ENCODE measurements at places on chromosomes 6 and 20. TPM values are rescaled to one million over a fixed set of nuclear protein-coding genes. Genes with fewer than 3 reads are reported as not detected.

Gene SYNCRIP
- 144 TPM for total RNA-seq

- no peaks in the 10 kb centered on the region for H3K27me3 ChIP-seq
- DNase-seq = no peak
- H3K4me3 ChIP-seq = no peak overlapping the region
- no peaks in the 10 kb centered on the region for H3K4me1 ChIP-seq
Observed at GRCh38 chr6:104460738-104461483, 398.8 kb downstream of the HACE1 start.

DNA sequence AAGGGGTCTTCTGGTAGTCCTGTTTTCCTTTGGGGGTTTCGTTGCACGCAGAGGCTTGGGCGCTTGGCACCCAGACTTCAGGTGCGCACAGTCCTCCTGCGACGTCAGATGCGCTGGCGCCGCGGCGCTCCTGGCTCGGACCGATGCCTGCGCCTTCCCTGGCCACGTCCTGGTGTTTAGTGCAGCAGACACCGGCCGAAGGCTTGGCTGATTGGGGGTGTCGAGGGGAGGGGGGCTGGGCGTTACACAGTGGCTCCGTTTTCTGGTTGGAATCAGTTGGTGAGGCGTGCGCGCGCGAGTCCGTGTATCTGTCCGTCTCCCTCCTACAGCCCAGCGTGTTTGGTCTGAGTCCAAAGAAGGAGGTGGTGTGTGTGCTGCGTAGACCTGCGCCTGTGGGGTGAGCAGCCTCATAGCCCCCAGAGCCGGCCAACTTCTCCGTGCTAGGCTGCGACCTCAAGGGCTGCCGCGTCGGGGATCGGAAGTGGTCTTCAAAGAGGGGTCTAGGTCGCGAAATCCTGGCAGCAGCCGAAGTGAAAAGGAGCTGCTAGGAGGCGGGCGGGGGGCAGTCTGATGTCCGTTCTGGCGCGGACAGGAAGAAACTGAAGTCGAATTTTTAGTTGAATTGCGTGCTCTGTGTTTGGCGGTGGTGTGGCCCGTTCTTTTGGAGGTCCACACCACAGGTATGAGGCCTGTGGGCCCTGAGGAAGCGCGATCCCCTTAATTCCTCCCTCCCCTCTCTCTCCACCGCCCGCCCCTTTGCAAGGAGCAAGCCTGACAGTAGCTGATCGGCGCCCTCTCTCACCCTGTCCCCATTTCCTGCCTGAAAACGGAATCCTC lies 1.5 kb downstream of the SYNDIG1 start:
- peak overlapping the region; percentile 85 for H3K4me3 ChIP-seq
- H3K4me1 ChIP-seq = peaks cover 40% of the 10 kb centered on the region
- H3K27me3 ChIP-seq = peaks cover 72% of the 10 kb centered on the region

DNA sequence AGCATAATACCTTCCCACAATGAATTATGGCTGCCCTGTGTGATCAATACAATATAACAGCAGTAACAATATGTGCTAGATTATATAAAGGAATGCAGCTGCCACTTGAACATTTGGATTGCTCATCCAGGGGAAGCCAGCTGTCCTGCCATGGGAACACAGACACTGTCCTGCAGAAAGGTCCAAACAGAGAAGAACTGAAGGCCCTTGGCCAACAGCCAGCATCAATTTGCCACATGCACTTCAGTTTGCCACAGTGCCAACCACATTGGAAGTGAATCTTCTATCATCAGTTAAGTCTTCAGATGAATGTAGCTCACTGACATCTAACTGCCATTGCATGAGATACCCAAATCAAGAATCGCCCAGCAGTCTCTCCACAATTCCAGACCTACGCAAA lies 332.4 kb downstream of the PRKN start:
- no peak overlapping the region for H3K4me3 ChIP-seq
- no peaks in the 10 kb centered on the region for H3K4me1 ChIP-seq
- H3K27me3 ChIP-seq = no peaks in the 10 kb centered on the region
- no peak overlapping the region for H3K27ac ChIP-seq

DNA sequence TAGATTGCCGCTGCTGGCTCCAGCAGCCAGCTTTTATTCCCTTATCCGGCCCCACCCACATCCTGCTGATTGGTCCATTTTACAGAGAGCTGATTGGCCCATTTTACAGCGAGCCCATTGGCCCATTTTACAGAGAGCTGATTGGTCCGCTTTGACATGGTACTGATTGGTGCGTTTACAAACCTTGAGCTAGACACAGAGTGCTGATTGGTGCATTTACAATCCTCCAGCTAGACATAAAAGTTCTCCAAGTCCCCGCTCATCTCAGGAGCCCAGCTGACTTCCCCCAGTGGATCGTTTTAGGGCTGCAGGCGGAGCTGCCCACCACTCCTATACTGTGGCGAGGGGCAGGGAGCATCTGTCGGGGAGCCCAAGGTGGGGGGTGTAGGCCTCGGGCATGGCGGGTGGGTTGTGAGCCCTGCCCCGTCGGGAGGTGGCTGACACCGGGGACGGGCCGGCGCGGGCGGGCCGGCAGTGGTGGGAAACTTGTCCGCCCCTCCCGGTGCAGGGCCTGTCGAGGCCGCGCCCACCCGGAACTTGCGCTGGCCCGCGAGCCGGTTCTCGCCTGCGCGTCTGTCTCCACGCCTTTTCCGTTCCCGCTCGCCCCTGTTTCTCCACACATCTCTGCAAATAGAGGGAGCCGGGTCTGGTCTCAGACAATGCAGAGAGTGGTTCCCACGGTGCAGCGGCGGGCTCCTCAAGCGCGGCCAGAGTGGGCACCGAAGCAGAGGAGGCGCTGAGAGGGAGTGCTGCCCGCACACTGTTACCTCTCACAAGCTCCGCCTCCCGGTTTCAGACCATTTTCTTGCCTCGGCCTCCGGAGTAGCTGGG lies 86.1 kb upstream of the STMND1 start:
- DNase-seq = peak; percentile 58
- peak overlapping the region; percentile 80 for H3K4me3 ChIP-seq
- no peak overlapping the region for H3K27ac ChIP-seq
- peaks cover 9% of the 10 kb centered on the region for H3K4me1 ChIP-seq
- H3K36me3 ChIP-seq = peaks cover 8% of the 10 kb centered on the region

DNA sequence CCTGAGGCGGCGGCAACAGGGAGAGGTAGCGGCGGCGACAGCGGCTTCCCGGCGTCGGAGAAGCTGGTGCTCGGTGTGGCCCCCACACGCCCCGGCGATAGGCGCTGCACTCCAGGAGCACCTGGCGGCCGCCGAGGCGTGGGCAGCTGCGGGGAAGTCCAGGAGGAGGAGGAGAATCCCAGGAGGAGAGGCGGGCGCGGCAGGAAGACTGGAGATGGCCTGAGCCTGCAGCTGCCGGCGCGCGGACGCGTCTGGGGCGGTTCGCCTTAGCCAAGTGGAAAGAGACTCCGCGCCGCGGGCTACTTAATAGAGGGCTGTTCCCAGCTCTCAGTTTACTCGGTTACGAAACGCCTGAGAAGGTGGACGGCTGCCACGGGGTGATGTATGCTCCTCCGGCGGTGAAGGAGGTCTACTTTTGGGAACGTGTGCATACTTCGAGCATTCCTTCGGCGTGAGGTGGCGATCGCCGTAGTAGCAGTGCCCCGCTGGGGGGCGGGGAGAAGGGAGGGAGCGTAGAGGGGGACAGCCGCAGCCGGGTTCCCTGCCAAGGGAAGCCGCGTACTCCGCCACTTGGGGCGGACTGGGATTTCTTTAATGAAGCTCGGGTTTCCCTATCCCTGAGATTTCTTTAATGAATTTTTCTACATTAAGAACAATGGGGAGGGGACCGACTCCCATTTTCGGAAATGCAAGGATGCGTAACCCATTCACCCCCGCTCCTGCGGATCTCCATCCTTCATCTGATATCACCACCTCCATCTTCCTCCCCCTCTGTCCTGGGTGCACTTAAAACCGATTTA lies at the start of gene COL12A1:
Gene COL12A1 (minus strand): TSS at position 278 of the 800 bp plus-strand sequence. CDS start 3,261 bp downstream, outside the sequence.
- H3K27me3 ChIP-seq = peaks cover 91% of the 10 kb centered on the region
- H3K4me1 ChIP-seq = peaks cover 65% of the 10 kb centered on the region
- no peaks in the 10 kb centered on the region for H3K36me3 ChIP-seq
- no peak within 1 kb of the TSS for H3K27ac ChIP-seq

GRCh38 chr6:24441599-24441904 lies 38.8 kb downstream of the MRS2 start:
- no peaks in the 10 kb centered on the region for H3K27me3 ChIP-seq
- H3K27ac ChIP-seq = peak overlapping the region; percentile 29
- DNase-seq = no peak

DNA sequence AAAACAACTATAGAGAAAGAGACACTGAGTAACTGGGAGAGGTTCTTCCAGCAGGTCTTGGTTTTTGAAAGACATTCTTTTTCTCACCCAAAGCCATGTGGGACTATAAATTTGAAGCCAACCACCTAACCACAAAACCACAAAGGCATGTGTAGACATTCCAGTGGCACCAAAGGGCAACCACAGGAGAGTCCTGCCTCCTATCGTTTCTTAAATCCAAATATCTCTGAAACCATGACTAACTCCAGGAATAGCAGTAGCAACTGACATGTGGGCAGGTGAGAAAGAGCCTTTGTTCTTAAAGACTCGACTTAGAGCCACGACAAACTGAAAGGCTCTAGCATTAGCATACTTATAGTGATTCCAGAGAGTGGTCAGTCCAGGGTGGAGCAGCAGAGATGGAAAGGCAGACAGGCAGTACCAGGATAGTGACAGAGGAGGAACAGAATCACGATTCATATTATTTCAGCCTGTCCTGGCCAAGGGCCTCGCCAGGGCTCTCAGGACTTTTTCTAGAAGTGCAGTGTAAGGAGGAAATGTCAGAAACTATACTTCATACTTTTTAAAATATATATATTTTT lies 9.4 kb upstream of the COL9A1 start:
- no peaks in the 10 kb centered on the region for H3K36me3 ChIP-seq
- no peak overlapping the region for H3K27ac ChIP-seq
- no peak for DNase-seq
- no peak overlapping the region for H3K4me3 ChIP-seq
- H3K27me3 ChIP-seq = no peaks in the 10 kb centered on the region
- H3K4me1 ChIP-seq = no peaks in the 10 kb centered on the region

DNA sequence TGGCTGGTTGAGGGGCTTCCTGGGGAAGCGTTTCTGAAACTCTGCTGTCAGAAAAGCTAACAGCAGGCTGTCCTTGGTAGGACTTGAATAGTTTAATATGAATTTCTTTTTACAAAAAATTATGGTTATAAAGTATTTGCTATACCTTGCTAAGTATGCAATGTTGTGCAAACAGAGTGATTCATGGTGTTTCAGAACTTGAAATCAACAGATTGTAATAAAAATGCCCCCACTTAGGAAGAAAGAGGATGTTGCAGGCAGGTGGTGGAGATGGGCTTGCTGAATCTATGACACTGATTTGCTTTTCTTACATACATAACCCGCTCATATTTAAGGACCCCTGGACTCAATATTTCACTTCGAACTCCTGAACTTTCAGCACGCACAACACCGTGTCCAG lies 211.6 kb downstream of the THBS2 start:
- no peaks in the 10 kb centered on the region for H3K27me3 ChIP-seq
- no peak overlapping the region for H3K27ac ChIP-seq
- no peak for DNase-seq
- no peaks in the 10 kb centered on the region for H3K4me1 ChIP-seq
- no peak overlapping the region for H3K4me3 ChIP-seq

- no peaks in the 10 kb centered on the region for H3K36me3 ChIP-seq
- no peak overlapping the region for H3K4me3 ChIP-seq
- no peaks in the 10 kb centered on the region for H3K27me3 ChIP-seq
- 0 out of 2 replicates have a peak overlapping the region, but pooled peaks have one; percentile 48 for H3K27ac ChIP-seq
- peaks cover 85% of the 10 kb centered on the region for H3K4me1 ChIP-seq
- no peak for DNase-seq
Observed at GRCh38 chr6:157841211-157841840, 18.3 kb downstream of the SNX9 start.

DNA sequence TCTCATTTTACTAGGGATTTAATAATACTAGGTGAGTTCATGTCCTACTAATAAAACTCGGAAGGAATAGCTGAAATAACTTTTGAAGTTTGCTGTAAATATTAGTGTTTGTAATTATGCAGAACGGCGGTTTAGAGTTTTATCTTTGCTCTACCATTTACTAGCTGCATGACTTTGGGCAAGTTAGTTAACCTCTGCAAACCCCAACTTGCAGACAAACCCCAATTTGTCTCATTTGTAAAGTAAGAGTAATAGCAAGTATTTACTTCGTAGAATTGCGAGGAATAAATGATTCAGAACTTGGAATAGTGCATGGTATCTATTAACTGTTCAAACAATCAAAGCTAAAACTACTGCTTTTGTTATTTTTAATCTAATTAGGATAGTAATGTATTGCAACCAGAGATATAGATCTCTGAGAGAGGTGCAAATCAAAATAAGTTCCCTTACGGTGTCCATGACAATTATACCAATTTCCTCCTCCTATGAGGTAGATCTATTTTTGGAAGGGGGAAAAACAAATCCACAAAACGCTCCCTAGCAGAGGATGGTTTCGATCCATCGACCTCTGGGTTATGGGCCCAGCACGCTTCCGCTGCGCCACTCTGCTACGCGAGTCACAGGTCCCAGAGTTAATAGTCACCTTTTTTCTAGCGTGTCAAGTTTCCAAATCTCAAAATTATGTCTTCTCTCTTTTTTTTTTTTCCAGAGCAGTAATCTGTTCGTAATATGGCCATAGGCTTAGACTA lies 35.1 kb upstream of the BTN3A2 start:
- H3K4me1 ChIP-seq = peaks cover 9% of the 10 kb centered on the region
- peaks cover 24% of the 10 kb centered on the region for H3K27me3 ChIP-seq
- no peaks in the 10 kb centered on the region for H3K36me3 ChIP-seq
- no peak overlapping the region for H3K27ac ChIP-seq

Gene LAMA4
- total RNA-seq = 1.6 TPM

All from WTC11 (cell line).